Activated CD4-positive, CD25-positive, alpha-beta regulatory T cell treated with anti-CD3 and anti-CD28 coated beads, Interleukin-2, amount 50 U/mL, for 24 hours (primary cell): ENCODE measurements at places on chromosomes 2 and 18.

DNA sequence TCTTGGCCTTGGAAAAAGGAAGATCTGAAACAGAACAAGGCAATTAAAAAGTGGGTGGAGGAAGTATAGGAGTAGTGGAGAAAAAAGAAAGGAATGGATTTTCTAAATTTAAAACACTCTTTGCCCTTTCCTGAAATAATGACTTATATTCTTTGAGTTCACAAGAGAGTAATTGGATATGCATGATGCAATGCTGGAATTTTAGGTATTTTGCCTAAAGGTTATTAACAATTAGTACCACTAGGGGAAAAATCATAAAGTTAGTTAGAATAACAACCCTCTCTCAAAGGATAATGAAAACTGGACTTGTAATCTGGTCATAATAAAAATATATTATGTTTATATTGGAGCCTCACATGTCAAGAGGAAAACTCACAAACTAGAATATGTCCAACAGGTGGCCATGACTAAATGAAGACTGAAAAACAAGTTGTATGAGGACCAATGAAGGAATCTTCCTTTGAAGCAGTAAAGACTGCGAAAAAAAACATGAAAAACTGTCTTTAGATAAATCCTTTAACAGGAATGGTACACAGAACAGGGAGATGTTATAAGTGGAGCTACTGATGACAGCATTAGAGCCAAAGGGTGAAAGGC lies 281.8 kb downstream of the NCKAP5 start:
- no peak for ATAC-seq

DNA sequence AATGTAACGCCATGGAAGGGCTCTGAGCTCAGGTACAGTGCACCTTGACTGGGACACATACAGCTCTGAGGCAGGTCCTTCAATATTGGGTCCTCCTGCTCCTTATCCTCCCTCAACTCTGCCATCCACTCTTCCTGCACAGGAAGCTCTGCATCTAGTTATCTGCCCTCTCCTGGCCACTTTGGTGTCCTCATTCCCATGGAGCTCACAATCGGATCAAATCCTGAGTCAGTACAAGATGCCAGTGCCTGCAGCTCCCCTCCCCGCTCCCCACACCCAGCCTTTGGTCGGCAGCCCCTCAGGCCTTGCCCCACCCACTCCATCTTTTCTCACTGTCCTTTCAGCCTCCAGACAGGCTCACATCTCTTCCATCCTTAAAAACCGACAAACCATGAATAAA lies 58.0 kb downstream of the LRRFIP1 start:
- ATAC-seq: no peak

DNA sequence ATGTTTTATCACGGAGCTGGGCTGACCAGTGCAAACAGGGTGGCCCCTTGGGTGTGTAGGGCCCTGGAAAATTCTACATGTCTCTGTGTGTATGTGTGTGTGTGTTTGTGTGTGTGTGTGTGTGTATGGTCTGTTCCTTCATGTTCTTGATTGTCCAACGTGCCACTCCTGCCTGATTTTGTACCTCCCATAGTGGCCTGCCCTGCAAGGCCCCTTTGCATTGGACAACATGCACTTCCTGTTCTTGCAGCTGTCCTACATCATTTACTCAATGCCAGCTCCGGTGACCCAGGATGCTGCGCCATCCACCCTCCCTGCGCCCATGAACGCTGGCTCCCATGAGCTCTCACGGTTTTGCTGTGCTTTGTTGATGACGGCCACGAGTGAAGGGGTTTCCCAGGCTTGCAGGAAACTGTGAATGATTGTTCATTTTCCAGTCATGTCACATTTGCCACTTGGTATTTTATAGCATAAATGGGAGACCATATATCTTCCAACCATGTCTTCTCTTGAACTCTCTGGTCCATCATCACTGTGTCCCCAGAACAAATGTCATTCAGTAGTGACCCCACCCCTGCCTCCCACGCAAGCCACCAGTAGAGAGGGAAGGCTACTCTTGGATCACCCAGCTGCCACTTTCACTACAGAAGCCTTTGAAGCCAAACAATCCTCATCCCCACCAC lies 69.7 kb upstream of the NCK2 start:
- ATAC-seq: peak; percentile 87

DNA sequence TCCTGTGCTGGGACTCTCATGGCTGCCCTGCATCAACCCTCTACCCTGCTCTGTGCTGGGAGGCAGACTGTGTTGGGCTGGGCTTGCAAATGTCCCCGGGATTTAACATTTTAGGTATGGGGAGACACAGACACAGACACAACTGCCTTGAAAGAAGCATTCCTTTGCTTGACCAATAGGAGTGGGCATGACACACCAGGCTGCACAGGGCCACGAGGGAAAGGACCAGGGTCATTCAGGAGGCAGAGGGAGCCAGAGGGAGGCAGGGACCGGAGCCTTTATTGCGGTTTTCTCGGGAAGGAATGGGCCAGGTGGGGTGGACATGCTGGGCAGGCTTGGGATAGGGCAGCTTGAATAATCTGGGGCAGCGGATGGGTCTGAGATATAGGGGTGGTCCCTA lies 238.7 kb upstream of the COPS8 start:
- ATAC-seq: no peak

GRCh38 chr2:25980076-25980887 lies 2.0 kb downstream of the KIF3C start:
- no peak for ATAC-seq

GRCh38 chr18:72762515-72763122 lies 105.2 kb downstream of the NETO1 start:
- no peak for ATAC-seq

DNA sequence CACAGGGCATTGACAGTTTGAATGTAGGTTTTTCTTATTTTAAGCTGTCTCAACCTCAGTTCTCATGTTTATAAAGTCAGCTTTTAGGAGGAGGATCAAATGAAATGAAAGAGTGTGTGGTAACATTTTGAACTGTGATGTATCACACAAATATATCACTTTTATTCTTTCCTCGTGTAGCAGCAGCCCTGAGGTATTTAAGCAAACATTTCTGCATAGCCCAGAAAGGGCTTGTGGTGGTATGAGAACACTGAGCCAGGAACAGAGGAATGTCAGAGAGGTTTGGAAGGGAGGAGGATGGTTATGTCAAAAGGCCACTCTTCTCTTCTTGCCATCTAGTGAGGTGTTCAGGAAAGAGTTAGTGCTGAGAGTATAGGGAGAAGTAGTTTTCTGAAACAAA lies 150.2 kb downstream of the PARD3B start:
- ATAC-seq: no peak

DNA sequence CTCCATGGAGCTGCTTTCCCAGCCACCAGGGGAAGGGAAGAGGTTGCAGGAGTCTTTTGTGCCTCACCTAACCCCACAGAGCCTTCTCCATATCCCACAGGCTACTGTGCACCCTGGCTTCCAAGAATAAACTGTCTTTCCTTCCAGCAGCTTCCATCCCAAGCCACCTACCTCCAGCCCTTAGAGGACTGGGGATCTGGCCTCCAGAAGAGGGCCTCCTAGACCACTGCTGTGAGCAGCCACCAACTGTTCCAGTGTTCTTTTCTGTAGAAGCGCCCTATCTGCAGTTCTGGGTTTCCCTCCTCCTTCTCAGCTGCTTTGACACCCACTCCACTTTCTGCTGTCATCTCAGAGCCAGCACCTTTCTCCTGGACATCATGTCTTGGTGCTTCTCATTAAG lies 30.7 kb upstream of the REG3G start:
- ATAC-seq: no peak

DNA sequence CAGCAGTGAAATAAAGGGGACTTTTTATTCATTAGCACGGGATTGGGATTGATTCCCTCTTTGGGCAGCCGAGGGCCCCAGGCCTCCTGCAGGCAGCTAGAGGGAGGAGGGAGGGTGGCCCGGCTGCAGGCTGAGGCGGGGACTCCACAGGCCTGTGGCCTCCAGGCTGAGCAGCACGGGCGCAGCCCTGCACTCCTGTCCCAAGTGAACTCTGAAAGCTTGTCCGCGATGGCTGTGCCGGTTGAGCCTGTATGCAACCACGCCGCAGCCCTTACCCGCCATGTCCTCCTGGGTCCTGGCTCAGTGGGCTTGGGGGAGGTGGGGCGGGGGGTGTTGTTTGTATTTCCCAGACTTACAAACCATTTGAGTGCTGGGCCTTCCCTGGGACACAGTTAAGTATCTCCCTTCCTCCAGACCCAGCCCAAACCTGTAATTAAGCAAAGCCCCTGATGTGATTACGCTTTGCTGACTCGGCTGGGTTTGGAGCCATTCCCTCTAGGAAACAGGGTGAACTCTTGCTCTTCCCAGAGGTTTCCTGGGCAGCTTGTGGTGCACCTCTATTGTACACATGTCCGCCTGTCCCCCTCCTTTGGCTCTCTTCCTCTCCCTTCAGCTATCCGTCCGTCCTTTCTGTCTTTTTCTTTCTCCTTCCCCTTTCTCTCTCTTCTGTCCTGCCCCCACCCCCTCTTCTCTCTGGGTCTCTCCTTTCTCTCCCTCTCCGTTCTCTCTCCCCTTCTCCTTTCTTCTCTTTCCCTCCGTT lies 5.3 kb downstream of the GLI2 start:
- ATAC-seq: no peak

DNA sequence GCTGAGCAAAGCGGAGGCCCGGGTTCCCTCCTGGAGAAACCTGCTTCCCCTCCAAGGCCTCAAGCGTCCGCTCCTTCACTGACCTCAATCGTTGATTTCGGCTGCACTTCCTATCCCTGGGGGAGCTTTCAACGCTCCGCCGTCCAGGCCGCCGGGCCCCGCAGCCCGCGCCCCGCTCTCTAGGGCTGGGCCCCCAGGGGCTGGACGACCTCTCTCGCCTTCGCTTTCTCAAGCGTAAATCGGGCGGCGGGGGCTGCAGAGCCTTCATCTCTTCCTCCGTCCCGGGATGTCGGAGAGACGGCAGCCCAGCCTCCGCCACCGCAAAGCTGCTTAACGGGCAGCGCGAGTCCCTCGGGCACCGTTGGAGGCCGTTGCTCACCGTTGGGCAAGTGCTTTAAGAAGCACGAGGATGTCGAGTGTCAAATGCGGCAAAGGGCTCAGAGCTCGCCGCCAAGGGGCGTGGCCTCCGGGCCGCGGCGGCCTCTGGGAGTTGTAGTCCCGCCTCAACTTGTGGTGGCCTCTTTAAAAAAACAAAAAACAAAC lies 8.5 kb downstream of the HES6 start:
- peak; percentile 92 for ATAC-seq

- ATAC-seq: no peak
Observed at GRCh38 chr2:52874466-52875106, 893.0 kb upstream of the CHAC2 start.

DNA sequence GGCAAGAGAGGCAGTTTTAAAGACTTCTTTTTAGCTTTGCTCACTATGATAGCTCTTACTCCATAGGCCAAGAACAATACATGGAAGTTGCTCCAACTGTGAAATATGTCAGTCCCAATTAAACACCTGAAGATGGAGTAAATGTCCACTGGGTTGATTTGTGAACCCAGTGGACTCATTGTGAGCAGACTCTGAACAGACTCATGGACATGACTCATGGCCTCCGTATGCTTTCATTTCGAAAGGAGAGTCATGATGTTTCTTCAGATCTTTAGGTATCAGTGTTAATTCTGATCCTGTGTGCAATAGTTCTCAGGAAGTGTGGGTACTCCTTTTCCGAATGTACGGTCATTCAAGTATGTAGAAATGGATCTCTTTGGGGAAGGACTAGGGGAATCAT lies 5.4 kb upstream of the CWC22 start:
- peak; percentile 32 for ATAC-seq

DNA sequence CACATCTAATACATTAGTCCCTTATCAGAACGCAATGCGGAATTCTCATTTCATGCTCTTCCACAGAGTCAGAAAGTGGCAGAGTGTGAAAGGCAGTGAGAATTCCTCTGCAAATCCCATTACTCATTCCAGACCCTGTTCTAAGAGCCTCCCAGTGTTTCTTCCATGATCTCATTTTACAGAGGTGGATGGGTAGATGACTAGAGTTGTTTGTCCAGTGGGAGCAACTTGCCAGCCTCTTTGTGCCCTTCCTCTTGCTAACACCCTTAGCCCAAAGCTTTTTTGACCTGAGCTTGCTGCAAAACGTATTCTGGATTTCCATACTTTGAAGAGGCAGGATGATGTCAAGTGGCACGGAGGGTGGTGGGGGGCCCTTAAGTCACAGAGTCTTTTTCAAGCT lies 467.7 kb upstream of the RGPD4 start:
- ATAC-seq: no peak

- no peak for ATAC-seq
Observed at GRCh38 chr2:60766283-60766682, 10.2 kb downstream of the PAPOLG start.

- no peak for ATAC-seq
Observed at GRCh38 chr2:183666031-183666430, 541.8 kb downstream of the NUP35 start.

- ATAC-seq: no peak
Observed at GRCh38 chr2:202022755-202023154, 10.9 kb upstream of the FZD7 start.

- no peak for ATAC-seq
Observed at GRCh38 chr2:128394007-128394730, 75.5 kb upstream of the HS6ST1 start.

GRCh38 chr2:96985181-96985945 lies 1.0 kb downstream of the FAM178B start:
- ATAC-seq: no peak

- ATAC-seq: no peak
Observed at GRCh38 chr18:8949206-8949605, 153.3 kb upstream of the NDUFV2 start.

- ATAC-seq: no peak
Observed at GRCh38 chr2:1841903-1842791, 97.8 kb upstream of the PXDN start.

GRCh38 chr18:48534364-48534763 lies 4.5 kb upstream of the CTIF start:
- no peak for ATAC-seq

- ATAC-seq: no peak
Observed at GRCh38 chr2:83251321-83251872, 1207.7 kb downstream of the SUCLG1 start.

- ATAC-seq: no peak
Observed at GRCh38 chr2:102748107-102748506, 13.7 kb upstream of the TMEM182 start.

DNA sequence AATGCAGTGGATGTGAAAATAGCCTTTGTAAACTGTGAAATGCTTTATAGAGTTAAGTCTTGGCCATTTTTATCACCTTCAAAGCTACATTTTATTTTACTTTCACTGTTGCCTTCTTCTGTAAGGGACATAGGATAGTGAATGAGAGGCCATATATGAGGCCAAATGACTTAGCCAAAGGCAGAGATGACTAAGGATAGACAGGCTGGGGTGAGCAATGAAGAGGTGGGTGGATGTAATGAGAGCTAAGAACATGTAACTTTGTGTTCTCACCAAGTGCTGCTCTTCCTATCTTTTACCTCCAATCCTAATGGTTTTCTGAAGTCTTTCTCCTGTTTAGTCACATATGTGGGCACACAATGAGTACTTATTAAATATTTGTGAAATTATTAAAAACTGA lies 101.9 kb downstream of the MBD5 start:
- no peak for ATAC-seq

- no peak for ATAC-seq
Observed at GRCh38 chr2:132991471-132992045, 321.6 kb upstream of the LYPD1 start.

GRCh38 chr2:21305581-21305980 lies 181.8 kb downstream of the TDRD15 start:
- ATAC-seq: no peak

GRCh38 chr2:139000131-139000785 lies 220.1 kb upstream of the NXPH2 start:
- ATAC-seq: no peak
